ENCODE measurements at places on chromosomes 1 and 21. TPM values are rescaled to one million over a fixed set of nuclear protein-coding genes. Genes with fewer than 3 reads are reported as not detected.
A peak's percentile ranks its signal among the peaks of the same experiment; 100 is the strongest.

- no peak for DNase-seq
Observed at GRCh38 chr1:162892906-162893611, 32.1 kb upstream of the CCDC190 start.

DNA sequence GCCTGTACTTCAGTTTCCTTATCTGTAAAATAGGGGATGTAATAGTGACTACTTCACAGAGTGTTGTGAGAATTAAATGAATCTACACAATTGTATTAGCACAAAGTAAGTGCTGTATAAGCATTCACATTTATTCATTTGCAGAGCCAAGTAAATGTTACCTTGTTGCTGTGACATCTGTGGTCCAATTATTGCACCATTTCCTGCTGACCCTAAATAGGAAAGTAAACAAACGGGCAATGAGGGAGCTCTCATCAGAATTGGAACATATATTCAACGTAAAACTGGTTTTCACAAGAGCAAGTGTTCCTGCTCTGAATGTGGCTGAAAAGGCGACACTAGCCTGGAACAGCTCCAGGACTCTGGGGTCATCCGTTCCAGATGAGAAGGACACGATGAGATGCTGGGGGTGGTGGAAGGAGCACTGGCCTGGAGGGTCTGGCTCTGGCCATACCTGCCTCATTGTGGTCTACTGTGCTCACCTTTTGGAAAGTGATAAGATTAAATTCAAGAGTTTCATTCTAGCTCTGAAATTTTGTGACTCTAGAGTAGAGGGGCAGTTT is 34.5 kb downstream of the PROX1 start:
- DNase-seq = no peak

- no peak for DNase-seq
Observed at GRCh38 chr1:22484706-22485345, 33.2 kb downstream of the ZBTB40 start.

GRCh38 chr1:230833511-230833910 is 34.8 kb downstream of the C1orf198 start:
- DNase-seq = no peak

DNA sequence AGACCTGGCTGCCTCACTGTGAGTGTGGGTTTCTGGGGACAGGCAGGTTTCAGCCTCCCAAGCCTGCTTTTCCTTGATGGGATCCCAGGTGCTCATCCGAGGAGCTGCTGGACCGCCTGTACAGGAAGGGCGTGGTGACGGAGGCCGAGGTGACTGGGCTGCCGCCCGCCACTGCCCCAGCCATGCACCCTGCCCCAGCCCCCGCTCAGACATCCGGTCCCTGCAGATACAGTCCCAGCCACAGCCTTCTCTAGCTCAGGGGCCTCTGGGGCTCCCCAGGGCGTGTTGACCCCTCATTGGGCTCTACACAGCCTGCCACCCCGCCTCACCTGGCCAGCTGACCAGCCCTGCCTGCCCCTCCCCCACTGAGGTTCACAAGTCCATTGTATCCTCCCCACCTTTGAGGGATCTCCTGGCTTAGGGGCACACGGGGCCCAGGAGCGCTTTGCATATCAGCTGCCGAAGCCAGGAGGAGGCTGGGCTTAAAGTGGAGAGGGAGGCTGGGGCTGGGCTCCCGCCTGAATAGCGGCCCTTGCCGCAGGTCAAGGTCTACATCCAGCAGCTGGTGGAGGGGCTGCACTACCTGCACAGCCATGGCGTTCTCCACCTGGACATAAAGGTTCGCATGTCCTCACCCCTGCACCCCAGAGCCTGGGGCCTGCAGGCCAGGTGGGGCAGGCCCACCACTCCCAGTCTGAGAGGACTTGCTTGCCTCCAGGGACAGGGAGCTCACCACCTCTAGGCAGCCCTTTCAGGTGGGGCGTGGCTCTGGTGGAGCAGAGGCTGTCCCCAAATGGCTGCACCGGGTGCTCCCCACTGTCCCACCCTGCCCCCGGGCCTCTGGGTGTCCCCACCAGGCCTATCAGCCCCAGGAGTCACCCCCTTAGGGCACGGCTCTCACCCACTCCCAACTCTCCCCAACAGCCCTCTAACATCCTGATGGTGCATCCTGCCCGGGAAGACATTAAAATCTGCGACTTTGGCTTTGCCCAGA is 38.5 kb downstream of the TRIM11 start:
- DNase-seq = peak; percentile 90

DNA sequence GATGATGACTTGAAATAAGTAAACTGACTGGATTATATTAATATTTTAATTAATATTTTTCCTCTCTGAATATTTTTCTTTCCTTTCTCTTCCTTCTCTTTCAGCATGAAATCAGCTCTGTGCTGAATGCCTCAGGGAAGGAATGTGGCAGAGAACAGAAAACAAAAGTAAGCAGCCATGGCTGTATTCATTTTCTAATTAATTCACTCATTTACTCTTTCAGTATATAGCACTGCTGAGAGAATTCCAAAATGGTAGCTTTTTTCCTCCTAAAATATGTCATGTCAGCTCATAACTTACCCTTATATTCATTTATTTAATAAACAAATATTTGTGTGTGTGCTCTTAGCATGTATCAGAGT is 522.5 kb downstream of the PTPRC start:
- DNase-seq = no peak

DNA sequence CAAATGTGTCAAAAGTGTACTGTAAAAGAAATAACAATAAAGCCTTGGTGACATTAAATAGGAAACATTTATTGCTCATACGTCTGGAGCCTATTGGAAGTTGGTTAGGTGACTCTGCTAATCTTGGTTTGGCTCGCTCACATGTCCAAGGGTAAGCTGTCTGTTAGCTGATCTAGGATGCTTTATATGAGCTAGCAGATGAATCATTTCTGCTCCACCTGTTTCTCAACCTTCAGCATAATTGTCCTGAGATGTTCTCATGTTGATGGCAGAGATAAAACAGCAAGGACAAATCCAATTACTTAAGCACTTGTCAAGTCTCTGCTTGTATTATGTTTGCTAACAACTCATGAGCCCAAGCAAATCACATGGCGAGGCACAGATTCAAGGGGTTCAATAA is 56.0 kb upstream of the CD53 start:
- DNase-seq = no peak

GRCh38 chr1:65425697-65426096 is 5.2 kb downstream of the LEPR start:
- peak; percentile 46 for DNase-seq

- no peak for DNase-seq
Observed at GRCh38 chr1:203765029-203765837, at the start of gene LAX1. Gene LAX1 (plus strand): TSS chr1:203765183. CDS start chr1:203765566, 383 bp downstream.

GRCh38 chr1:35264871-35265270 is 3.6 kb upstream of the ZMYM4 start:
- DNase-seq = no peak

DNA sequence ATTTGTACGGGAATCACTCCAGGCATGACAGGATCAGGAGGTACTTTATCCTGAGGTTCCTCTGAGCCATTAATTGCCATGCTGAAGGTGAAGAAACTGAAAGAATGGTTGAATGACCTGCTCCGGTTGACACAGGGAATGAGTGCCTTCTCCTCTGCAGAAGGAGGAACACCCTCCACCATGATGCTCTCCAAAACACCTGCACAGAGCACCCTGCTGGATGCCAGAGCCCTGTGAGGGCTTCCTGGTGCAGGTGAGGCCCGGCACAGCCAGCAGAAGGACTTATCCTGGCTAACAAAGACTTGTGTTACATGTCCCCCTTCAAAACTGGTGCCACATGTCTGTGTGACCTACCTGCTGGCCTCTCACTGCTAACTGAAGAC is 14.3 kb upstream of the LBR start:
- no peak for DNase-seq

DNA sequence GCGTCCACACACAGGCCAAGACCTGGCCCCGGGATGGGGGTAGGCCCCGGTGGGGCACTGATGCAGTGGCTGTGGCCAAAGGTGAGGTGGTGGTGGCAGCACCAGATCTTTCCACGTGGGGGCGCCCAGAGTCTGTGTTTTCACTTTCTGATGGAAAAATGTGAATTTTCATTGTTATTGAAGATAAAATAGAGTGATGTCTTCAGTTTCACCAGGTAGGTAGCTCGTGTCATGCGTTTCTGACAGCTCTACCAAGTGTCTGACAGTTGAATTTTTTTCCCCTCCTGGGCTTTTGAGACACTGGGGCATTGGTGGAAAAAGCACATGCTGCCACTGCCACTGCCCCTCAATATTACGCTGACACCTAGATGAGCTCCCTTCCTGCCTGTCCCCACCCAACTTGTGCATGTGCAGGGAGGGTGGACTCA is 40.0 kb upstream of the MAGOH start:
- peak; percentile 95 for DNase-seq

- no peak for DNase-seq
Observed at GRCh38 chr1:183550915-183551314, 39.3 kb downstream of the NCF2 start.

DNA sequence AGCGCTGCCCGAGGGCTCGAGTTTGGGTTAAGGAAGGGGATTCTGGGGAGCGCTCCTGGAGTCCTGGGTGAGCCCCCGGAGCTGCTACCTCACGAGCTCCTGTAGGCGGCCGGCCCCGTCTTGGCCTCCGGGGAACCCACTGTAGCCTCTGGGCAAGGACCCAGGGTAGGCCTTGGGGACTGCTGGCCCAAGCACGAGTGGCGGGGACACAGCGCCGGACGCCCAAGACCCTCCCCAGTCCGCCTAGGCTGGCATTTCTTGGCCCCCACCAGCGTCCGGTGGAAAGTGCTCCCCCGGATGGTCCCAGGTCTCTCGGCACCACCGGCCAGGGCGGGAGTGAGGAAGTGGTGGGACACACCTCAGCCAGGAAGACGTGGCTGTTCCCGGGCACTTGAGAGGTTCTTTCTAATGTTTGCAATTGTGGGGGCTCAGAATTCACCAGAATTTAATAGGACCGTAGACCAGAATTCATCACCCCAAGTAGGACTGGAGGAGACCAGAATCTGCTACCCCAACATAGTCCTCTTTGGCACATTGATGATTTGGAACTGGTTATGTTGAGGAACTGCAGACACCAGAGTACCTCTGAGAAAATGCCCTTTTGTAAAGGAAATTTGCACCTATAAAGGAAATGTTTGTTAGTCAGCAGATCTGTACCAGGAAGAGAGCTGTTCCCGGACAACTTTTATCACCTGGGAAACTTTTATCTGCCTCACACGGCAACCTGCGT is 622 bp upstream of the TMPRSS2 start:
- peak; percentile 70 for DNase-seq

DNA sequence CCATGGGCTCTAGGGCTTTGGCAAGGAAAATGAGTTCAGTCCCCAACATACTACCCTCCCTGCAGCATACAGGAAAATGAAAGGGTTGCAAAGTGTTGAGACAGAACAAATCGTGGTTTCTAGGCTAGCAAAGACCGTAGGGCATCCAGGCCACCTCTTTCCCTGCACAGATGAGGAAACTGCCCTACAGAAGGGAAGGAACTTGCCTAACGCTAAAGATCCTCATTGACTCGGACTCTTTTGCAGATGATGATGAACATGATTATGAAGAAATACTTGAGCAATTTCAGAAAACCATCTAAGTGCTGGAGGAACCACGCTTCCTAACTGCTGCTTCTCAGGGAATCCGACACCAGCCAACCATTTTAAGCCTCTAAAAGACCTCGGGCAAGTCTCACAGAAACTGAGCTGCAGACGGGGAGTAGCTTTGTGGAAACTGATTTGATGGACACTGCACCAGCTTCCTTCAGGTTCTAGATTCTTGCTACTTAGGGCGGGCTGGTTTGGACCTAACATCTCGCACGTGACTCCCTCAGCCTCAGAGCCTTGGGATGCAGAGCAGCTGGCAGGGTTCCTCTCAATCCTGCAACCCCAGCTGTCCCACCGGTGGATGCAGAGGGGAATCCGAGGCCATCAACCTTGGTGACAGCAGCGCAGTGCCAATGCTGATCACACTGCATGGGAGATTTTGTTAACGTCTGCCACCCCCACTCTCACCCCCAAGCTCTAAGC is 13.4 kb downstream of the THEMIS2 start:
- no peak for DNase-seq

The ZBTB17 gene
- 62.6 TPM for total RNA-seq

The ANKRD65 gene
- 0.67 TPM for total RNA-seq

The KPRP gene
- not detected for total RNA-seq

The TTC4 gene
- 37.3 TPM for total RNA-seq

The FCN3 gene
- total RNA-seq = 0.14 TPM

The OR2G6 gene
- total RNA-seq = not detected

The PCP4L1 gene
- not detected for total RNA-seq

The FAM177B gene
- not detected for total RNA-seq

The GSTM1 gene
- not detected for total RNA-seq

The TMEM35B gene
- 43.0 TPM for total RNA-seq

The GJB3 gene
- 0.31 TPM for total RNA-seq

The BCAN gene
- 4.1 TPM for total RNA-seq
